Hematopoietic multipotent progenitor cell treated with erythropoietin and hydrocortisone succinate and interleukin-3 and kit ligand, for 15 days (in vitro differentiated cells): ENCODE measurements at places on chromosomes 1 and 21.

GRCh38 chr1:222938986-222939385 is 124.1 kb downstream of the DISP1 start:
- DNase-seq: no peak

GRCh38 chr1:97046765-97047420 is 325.3 kb downstream of the PTBP2 start:
- no peak for DNase-seq

- no peak for DNase-seq
These were observed at the start of gene TBX15 for GRCh38 chr1:118988186-118989005. TBX15 (minus strand) TSS chr1:118988343; CDS start chr1:118987795, 548 bp downstream.

- DNase-seq: no peak
These were observed 29.6 kb downstream of the CXADR start for GRCh38 chr21:17542371-17543011.

- no peak for DNase-seq
These were observed 8.4 kb downstream of the MX2 start for GRCh38 chr21:41369920-41370839.
